ENCODE measurements at places on chromosomes 7 and 10.

DNA sequence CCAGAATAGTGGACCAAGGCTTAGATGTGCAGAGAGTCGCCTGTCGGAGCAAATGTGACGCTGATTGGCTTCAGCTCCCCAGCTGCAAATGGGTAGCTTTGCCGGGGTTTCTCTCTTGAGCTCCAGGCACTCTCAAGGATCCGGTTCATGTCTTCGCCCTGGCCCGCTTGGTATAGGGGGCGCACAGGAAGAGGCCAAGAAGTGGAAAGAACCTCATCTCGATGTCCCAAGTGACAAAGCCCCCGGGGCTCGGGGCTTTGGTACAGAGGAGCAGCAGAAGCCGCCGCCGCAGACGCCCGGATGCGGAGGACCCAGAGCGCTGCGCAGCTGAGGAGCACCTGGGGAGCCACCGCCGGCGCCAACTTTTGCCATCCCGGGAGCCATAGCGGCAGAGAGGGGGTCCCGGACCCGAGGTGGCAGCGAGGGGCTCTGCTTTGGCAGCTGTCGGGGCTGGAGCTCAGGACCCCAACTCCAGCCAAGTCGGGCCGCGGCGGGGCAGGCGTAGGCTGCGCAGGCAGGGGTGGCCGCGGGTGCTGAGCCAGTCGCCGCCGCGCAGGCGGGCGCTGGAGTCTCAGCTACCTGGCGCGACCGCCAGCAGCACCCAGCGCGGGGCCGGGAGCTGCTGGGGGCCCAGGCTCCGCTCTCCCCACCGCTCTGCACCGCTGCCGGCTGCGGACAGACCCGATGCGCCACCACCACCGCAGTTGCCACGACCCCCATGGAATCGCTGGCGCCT, 466.6 kb downstream of the XPNPEP1 start:
- DNase-seq = no peak

DNA sequence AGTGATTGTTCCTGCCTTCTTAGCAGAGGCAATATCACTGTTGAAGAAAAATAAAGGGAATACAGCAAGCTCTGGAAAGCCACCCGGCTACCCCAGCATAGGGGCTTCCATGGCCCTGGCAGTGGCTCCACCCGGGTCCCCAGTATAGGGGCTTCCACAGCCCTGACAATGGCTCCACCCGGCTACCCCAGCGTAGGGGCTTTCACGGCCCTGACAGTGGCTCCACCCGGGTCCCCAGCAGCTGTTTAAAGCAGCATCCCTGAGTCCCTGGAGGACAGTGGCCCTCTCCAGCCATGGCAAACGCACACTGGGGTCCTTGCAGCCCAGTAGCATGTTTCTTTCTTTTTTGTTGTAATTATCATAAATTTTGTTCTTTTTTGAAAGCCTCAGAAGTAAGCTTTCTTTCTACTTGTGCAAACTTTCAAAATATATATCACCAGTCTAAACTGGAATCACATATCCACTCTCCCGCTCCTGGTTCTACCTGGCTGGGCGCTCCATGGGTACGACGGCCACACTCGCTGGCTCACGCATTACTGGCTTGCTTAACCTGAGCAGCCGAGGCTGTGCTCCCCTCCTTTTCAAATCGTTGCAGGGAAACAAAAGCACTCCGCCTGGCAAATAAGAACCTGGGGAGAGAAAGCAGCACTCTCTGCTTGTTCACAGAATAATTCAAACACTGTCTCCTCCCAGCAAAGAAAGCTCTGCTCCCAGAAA, 62.1 kb downstream of the TCERG1L start:
- no peak for DNase-seq

DNA sequence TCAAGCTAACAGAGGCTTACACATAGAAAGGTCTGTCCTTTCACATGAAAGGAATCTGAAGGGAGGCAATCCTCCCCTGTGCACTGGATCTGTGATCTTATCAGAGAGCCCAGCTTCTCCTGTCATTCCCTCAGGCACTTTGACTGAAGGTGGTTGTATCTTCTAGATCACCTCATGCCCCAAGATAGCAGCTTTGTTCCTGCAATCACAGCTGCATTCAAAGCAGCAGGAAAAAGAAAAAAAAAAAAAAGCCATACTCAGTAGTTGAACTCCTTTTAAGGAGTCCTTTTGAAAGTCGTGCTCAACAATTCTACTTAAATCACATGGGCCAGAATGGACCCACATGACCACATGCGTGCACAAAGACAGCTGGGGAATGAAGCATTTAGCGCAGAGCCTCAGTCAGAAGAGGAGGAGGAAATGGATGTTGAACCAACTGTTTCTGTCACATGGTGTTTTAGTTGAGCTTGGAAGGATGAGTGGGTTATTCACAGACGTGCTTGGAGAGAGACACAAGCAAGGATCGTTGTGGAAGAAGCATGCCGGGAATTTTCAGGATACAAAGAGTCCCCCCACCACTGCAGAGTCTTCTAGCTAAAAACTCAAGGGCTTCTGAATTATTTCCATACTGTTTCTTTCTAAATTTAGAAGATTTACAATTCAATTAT, 13.0 kb upstream of the PFKP start:
- peak; percentile 92 for DNase-seq

DNA sequence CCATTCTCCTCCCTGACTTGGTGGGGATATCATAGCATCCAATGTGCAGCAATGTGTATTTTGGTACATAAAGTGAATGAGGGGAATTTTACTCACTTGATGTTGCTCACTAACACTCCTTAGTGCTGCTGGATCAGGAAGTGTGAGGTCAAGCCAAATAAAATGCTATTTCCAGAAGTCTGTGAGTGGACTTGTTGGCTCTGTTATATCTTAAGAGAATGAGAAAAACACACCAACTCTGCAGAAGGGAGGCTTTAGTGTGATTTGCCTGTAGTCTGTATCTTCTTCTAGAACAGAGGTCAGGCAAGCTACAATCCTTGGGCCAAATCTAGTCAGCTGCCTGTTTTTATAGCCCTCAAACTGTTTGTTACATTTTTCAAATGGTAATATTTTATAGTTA, 154.3 kb downstream of the POLR1F start:
- DNase-seq = no peak

GRCh38 chr7:134878746-134879357, 99.4 kb downstream of the CALD1 start:
- DNase-seq = no peak

Measured in trophoblast cell (in vitro differentiated cells and primary cell).